ENCODE measurements at places on chromosomes 2 and 18. TPM values are rescaled to one million over a fixed set of nuclear protein-coding genes. Genes with fewer than 3 reads are reported as not detected.

DNA sequence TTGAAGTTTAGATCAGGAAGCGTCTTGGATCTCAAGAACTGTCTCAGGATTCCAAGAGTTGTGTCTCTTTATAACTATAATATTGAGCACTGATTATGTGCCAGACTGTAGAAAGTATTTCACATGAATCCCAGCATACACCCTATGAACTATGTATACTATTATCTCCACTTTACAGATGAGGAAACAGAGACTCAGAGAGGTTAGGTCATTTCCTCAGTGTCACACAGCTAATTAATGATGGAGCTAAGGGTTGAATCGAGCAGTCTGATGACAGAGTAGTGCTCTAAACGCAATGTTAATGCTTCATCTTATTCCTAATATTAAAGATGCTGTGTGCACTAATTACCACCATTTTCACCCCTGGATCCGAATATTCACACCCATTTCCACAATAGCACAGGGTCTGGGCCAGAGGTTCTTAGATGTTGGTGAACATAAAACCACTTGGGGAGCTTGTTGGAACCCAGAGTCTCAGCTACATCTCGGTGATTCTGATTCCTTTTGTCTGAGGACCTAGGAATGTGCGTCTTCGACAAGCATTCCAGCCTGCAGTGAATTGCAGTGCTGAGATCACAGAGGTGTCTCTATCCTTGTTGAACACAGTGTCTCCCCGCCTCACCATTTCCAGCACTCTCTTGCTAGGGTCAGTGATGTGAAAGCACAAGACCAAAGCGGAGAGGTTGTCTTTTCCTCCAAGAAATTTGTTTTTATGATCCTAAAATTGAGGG is 213.8 kb downstream of the SP3 start:
- DNase-seq = no peak

SPP2 gene
- not detected for total RNA-seq

REG1A gene
- not detected for total RNA-seq

GRCh38 chr2:85436836-85437487 is 18.4 kb downstream of the SH2D6 start:
- peak; percentile 19 for DNase-seq

- DNase-seq = no peak
Measured at GRCh38 chr18:58080451-58080850, 36.4 kb downstream of the NEDD4L start.

DNA sequence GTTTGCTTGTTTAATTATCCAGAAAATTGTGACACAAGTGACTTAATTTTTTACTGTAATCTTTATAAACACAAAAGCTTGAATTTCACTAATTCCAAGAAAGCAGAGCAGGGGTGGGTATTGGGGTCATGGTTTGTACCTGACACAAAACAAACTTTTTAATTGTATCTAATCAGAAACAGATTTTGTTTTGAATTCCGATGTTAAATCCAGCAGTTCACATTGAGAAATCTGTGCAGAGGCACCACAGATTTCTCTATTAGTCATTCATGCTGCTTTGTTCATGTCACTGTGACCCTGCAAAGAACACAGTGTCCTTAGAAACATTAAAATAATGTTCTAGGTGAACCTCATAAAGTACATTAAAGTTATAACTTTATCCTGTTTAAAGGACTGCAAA is 443.4 kb downstream of the NYAP2 start:
- DNase-seq = no peak

DNA sequence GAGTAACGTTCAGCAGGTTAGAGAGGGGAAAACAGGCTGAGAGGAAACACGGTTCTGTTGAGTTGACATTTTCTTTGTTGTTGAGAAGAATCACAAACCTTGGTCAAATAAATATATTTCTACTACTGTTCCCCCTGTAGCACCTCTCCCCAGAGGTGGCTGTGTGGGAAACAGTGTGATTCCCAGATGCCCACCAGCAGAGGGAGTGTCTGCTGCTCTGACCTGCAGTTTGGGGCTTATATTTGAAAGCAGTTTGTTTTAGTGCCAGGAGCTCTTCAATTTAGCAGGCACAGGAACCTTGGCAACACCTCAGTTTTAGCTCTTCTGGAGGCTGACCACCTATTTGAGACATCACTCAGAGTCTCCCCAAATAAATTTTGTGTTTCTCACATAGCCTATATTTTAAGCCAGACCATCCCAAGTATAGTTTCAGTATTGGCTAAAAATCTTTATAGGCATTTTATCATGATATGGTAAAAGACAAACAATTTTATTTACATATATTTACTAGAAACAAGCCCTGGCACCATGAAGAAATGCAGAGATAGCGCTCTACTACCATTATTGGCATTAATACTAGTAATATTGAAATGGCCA is 75.7 kb downstream of the PIK3C3 start:
- DNase-seq = peak; percentile 19

GALNT13 gene
- total RNA-seq = not detected

DNA sequence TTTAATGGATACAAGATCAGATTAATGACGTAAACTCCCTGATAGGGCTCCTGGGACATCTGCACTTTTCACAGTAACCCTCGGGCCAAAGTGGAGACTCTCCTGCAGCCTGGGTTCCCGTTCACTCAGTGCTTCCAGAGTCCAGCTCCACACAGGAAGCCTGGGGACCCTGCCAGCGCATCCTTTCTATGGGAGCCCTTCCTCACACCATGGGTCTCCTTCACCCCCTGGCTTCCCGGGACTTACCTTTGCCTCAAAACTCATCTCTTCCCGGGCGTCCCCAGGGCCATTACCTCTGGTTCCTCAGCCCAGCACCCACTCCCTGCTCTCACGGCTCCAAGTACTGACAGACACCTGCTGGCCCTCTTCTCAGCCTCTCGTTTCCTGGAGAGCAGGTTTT is 40.7 kb upstream of the KLF11 start:
- no peak for DNase-seq

DNA sequence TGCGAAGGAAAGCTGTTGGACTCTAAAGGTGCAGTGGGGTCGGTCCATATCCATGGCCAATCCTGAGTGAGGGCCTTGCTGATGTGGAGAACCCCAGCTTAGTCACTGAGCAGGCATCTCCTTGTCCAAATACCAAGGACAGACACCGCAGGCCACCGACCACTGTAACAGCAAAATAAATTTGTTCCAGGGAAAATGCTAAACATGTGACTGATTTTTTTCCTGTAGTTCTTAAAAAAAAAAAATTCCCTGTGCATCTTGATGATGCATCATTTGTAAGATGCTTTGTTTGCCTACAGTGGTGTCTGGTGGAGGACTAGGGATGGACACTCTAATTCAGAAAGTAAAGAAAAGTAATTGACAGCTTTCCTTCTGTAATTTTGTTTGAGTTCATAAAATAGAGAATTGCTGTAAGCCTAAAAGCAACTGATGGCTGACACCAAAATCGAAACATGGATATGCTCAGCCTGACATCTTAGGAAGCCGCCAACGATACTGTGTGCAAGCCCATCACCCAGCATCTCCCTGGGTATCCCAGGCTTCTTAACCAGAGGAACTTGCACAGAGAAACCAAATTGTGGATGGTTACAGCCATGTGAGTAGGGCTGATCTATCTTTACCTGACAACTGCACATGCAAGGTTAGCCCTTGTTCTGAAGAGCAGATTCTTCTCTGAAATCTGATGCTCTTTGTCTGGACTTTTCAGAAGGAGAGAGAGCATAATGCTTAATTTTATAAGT is 188.6 kb downstream of the ARL4C start:
- DNase-seq = no peak

INHBB gene
- not detected for total RNA-seq

GPR45 gene
- not detected for total RNA-seq

GRCh38 chr18:69097349-69097748 is 299.5 kb downstream of the CCDC102B start:
- DNase-seq = no peak

MATN3 gene
- not detected for total RNA-seq

- no peak for DNase-seq
Measured at GRCh38 chr2:204824751-204825453, 279.6 kb downstream of the PARD3B start.

DNA sequence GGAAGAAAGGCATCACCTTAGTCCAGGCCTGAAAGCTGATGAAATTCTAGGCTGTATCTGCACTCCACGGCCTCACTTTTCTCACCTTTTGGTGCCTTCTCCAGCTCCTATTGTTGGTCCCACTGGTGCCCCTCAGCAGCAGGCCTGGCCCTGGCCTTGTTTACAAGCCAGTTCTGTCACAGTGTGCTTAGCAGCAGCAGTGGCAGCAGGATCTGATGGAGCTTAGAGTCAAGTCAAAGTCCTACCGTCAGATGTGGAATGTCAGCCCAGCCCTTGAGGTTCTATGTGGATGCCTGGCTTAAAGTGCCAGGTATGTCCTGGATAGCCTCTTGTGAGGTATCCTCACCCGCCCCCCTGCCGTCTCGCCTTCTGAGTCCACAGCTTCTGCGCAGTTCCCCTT is 281.3 kb downstream of the SUCLG1 start:
- no peak for DNase-seq

R3HDM1 gene
- 100.0 TPM for total RNA-seq

DNA sequence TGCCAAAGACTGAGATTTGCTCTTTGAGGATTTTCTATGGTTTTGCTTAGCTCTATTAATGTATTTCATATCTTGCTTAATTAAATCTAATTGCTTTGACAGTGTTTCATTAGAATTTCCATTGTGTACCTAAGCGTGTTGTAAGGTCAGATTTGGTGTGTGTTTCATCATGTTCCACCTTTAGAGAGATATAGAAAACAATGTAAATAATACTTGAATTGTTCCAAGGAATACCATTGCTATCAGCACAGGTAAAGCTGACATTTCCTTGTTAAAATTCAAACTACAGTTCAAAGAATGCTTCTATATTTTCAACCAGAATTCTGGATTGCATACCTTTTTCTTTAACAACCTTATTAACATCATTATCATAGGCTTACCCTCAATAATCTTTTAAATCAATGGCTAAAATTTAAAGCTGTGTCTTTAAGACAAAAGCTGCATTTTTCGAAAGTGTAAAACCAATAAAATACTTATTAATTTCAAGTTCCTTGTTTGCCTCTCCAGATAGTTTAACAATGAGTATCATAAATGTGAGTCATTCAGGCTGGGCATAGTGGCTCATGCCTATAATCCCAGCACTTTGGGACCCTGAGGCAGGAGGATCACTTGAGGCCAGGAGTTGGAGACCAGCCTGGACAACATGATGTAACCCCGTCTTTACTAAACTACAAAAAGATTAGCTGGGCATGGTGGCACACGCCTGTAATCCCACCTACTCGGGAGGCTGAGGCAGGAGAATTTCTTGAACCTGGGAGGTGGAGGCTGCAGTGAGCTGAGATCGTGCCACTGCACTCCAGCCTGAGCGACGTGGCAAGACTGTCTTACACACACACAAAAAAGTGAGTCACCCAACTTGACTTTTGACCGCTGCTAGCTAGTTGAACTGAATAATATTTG is 188.0 kb upstream of the PKDCC start:
- DNase-seq = no peak

DNA sequence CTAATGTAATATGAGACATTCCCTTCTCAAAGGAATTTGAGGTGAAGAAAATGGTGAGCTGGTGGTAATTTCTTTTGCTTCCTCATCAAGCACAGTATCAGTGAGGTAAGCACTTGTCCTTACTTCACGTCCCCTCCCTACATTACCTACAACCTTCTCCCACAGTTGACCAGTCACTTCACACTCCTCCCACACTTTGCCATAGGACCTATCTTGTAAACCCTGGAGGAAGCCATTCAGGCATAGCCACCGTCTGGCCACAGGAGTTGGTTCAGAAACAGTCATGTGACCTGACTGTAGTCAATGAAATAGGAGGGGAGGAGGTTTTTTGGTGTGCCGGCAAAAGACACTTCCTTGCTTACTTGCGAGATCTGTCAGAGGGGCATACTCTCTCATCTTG is 12.1 kb downstream of the ACOXL start:
- DNase-seq = no peak

DNA sequence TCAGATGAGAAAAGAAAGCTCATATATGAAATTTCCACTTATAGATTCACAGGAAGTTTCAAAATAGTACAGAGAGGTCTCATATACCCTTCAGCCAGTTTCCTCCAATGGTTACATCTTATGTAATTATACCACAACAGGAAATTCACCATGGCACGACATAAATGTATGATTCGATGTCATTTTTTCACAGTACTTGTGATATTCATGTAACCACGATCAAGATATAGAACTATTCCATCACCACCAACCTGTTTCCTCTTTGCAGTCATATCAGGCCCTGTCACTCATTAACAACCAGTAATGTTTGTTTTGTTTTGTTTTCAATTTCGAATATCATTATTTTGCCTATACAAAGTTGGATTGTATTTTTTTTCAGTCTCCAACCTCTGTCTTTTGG is 314.3 kb upstream of the POU3F3 start:
- DNase-seq = no peak

DNA sequence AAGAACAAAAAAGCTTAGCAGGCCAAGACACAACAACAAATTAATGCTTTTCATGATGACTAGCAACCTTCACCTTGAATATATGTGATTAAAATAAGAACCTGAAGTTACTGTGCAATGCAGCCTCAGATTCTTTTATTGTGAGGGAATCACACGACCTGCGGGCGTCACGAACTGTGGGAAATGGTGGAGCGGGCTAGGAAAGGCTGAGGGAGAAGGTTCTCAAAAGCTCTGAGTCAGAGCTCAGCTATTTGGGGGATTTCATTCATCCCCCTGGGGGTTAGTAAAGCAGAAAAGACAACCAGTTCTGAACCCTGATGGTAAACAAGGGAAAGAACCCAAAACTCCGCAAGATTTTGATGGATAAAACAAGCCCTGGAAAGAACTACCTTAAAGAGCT is 89.3 kb upstream of the NCKAP5 start:
- DNase-seq = no peak

EFEMP1 gene
- not detected for total RNA-seq

- DNase-seq = no peak
Measured at GRCh38 chr2:142857256-142858164, 20.0 kb upstream of the KYNU start.

- no peak for DNase-seq
Measured at GRCh38 chr18:5478261-5478660, 65.5 kb downstream of the EPB41L3 start.

GRCh38 chr2:3009483-3009882 is 368.1 kb downstream of the EIPR1 start:
- DNase-seq = no peak

ZNF24 gene
- total RNA-seq = 31.7 TPM

DNA sequence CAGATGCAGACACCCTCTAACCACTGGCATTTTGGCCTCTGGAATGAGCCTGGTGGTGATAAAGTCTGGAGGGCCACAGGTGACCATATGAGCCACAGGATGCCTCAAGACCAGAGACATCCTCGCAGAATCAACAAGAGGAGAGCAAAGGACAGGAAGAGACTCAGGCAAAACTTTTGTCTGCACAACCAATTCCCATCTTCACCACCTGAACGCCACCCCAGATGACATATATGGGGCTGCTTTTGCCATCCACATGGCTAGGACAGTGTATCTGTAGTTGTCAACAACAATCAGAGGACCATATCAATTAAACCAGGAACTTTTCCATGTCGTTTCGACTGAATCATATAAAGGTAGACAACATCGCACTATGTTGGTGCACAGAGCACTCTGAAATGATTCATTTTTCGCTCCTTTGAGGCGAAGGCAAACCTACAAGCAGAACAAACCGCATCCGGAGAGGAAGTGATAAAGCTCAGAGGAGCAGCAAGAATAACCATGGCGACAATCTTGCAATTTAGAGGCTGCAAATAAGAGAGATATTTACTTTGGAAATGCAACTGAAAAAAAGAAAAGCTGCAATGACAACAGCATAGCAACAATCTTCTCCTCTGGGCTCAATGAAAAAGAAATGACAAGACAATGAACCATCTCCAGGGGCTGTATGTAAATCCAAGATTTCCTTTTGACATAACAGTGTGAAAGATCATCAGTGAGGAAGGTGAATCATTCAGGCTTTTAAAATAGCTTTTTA is 204.5 kb downstream of the ARL4C start:
- DNase-seq = peak; percentile 77

GRCh38 chr2:10359246-10359645 is 56.5 kb downstream of the HPCAL1 start:
- DNase-seq = no peak

Data from activated CD4-positive, alpha-beta T cell treated with anti-CD3 and anti-CD28 coated beads for 36 hours (primary cell).